ENCODE measurements at places on chromosomes 11 and 22. TPM values are rescaled to one million over a fixed set of nuclear protein-coding genes. Genes with fewer than 3 reads are reported as not detected.

Gene MYEOV
- not detected for total RNA-seq

Gene SMIM35
- total RNA-seq: under 0.01 TPM

Gene TRIM51
- total RNA-seq: not detected

Gene NOX4
- 9.7 TPM for total RNA-seq

Gene RAB38
- 1.8 TPM for total RNA-seq

Gene FAM181B
- 17.8 TPM for total RNA-seq

Gene APOL5
- not detected for total RNA-seq

Gene FGF4
- total RNA-seq: not detected

Gene MPZL3
- 2.8 TPM for total RNA-seq

Gene ANKK1
- total RNA-seq: 0.23 TPM

Gene CCDC134
- total RNA-seq: 18.9 TPM

Gene APOBEC3H
- total RNA-seq: not detected

Gene PARVG
- total RNA-seq: 1.4 TPM

Gene DDI1
- not detected for total RNA-seq

Gene OVOL1
- total RNA-seq: not detected

Gene ESAM
- 8.3 TPM for total RNA-seq
